ENCODE measurements at places on chromosomes 11 and 22.
A peak's percentile ranks its signal among the peaks of the same experiment; 100 is the strongest.

DNA sequence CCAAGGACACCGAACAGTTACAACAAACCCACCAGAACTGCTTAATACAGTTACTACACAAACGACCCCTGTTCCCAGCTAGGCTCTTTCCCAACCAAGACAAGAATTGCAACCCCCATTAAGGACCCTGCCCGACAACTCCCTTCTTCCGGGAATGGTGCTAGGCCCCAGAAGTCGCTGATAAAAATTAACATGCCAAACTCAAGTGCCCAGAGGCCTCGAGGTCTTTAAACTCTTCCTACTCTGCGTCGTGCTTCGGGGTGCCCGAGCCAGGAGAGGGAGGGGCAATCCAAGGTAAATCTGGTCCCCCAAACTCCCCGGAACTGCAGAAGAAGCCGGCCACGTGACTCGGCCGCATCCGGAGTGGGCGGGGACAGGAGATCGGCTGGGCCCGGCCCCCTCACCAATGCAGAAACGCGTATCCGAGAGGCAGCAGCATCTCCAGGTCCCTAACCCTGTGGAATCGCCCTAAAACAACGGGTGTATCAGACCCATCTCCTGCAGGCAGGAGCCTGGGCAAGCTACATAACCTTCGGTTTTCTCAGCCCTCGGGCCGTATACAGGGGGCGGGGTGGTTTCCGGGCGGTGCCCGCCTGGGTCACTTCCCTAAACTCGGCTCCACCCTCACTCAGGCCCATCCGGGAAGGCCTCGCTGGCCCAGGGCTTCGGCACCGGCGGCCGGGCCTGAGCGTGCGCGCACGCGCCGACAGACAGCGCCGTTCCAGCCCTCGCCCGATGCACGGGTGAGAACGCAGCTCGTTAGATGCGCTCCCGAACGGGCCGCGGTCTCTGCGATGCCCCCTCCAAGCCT, 1.1 kb downstream of the CFL1 start:
- DNase-seq, result peak; percentile 63

DNA sequence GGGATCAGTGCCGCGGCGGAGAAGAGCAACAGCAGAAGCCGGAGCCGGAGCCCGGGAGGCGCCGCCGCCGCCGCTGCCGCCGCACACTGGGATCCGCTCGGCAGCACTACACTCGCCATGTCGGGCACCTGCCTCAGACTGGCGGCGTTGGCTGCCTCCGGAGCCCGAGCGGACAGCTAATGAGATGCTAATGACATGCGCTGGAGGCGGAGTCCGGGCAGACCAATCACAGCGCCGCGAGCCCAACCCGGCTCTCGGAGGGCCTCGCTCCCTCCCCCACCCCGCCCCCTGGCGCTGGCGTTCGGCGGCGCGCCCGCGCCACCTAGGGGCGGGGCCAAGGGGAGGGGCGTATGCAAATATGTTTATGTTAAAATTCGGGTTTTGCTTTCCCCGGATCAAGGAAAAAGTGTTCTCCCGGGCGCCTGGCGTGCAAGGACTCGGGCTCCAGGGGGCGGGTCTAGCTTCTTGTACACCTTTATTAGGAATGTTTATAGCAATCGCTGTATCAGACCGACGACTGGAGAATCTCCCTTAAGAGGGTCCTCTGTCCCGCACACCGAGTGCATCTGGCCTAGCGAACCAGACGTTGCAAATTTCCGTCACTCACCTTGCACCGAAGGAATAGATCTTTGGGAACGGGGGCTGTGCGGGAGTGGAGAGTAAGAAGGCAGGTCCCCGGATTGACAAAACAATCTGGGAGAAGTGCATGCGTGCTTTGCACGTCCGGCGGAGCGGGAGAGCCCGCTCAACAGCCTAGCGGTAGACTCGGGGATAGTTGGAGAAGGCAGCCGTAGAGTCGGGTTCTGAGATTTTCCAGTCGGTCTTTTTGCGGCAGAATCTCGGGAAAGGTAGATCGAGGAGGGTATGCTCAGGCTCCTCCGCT, at the start of gene CADM1:
TSS of gene CADM1 (minus strand) at position 140 of the 883 bp plus-strand sequence.
- peak; percentile 51 for DNase-seq

- DNase-seq, result no peak
Measured at GRCh38 chr22:45650721-45651120, 20.9 kb upstream of the ATXN10 start.

DNA sequence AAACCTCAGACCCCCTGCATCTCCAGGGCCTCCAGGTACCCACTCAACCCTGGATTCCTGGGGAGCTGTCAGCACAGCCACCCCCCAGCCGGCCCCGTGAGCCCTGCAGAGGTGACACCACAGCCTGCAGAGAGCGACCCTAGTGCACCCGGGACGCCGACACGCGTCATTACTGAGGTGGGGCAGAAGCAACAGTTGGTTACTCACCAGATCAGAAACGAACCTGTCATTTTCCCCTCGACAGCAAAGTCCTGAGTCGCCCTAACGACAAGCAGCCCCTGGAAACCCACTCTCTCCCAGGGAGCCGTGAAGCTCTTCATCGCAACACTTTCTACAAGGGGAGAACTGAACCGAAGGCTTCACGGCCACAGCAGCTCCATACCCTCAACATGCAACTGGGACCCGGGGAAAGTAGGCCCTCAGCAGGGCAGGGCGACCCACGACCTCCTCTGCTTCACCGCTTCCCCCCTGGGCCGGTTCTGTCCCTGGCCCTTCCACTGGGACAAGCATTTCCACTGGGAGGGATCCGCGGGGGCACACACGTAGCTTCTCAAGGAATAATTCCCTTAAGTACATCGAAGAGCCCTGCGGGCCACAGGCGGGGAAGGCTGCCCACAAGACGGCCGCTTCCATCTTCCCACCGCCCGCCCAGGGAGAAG, 1.6 kb downstream of the BRD1 start:
- no peak for DNase-seq

DNA sequence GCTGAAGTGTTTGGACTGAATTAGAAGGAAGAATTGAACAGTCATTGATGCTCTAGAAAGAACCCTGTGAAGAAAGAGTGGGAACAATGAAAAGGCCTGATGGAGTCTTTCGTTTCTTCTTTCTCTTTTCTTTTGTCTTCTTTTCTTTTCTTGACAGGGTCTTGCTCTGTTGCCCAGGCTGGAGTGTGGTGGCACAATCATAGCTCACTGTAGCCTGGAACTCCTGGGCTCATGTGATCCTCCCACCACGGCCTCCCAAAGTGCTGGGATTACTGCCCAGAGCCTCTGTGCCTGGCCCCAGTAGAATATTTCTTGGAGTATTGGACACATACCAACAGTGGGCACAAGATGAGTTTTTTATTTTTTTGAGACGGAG, 1.1 kb downstream of the FEN1 start:
- DNase-seq, result no peak

DNA sequence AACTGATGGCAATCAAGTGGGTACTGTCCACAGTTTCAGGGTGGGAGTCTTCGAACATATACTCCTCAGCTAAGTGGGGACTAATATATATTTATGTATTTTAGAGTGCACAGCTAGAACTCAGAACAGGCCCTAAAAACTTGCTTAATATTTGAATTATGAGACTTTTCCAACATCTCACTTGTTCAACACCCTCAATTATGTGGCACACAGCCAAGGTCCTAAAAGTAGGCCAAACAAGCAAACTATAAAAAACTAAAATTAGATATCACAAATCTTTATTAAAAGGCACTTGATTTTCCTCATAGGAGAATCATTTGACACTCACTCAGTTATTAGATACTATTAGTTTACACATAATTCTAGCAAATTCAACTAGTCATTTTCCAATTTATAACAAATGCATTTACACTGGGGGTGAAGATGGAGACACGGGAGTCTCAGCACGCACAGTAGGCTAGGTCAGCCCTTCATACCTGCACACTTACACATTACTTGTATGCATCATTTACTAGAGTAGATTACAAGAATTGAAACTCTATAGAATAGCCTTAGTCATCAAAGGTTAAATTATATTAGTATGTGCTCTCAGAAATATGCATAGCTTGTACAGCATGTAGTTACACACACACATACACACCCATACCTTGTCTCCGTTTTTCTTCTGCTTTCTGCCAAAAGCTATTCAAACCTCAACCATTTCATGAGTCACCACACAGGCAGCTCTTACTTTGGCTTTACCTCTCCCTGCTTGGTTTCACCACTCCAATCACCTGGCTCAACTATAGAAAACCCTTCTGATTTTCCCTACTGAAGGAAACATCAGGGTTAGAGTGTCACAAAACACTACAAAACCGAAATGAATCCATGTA, 171.5 kb downstream of the SBF2 start:
- no peak for DNase-seq

DNA sequence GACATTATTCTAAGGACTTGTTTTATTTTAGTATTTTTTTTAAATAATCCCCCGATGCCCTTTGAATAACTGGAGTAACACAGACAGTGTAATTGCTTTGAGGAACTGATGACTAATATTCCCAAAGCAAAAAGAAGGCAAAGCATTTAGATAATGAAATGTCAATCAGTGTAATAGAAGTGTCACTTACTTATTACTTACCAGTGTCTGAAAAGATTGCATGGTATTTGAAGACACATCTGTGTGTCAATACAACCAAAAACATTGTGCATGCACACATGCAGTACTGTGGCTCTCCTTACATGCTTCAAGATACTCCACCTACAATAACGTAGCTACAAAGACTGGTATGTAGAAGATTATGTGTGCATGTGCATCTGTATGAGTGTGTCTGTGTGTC, 264.0 kb upstream of the ANO5 start:
- no peak for DNase-seq

GRCh38 chr11:134584706-134585445, 172.8 kb upstream of the B3GAT1 start:
- DNase-seq, result no peak

- DNase-seq, result no peak
Measured at GRCh38 chr22:28514321-28514821, 165.3 kb downstream of the TTC28 start.

- DNase-seq, result no peak
Measured at GRCh38 chr11:76625472-76626186, 44.9 kb downstream of the LRRC32 start.

- DNase-seq, result no peak
Measured at GRCh38 chr11:95720195-95720594, 69.4 kb downstream of the FAM76B start.

DNA sequence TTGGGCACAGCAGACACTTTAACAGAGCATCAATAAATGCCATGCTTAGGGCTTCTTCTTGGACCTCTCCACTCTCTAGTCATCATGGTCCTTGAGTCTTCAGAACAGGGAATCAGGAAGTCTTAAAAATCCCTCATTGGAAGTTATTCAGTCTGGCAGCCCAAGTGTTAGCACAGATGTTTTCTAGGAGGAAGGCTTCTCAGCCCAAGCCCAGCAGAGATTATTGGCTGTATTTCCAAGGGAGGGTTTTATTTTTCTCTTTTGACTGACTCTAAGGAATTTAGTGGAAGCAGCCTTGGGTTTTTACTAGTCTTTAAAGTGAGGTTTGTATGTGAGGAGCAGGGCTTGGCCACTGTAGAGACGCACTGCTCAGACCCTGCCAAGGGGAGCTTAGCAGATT, 41.9 kb downstream of the CEP164 start:
- no peak for DNase-seq

DNA sequence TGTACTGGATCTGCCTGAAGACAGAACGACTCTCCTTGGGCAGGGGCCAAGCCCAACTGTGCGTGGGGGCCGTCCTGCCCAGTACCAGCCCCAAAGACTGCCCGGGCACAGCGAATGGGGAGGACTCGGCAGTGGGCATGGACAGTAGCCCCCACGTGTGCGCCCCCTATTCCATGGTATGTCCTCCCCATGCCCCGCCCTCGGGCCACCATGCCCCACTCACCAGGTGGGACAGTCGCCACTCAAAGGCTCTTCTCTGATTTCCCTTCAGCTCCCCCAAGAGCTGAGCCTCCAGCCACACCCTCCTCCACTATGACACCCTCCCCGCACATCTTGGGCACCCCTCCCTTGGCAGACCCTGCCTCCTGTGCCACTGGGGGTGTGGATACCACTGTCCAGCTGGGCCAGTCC, 43.5 kb downstream of the GNB1L start:
- no peak for DNase-seq

DNA sequence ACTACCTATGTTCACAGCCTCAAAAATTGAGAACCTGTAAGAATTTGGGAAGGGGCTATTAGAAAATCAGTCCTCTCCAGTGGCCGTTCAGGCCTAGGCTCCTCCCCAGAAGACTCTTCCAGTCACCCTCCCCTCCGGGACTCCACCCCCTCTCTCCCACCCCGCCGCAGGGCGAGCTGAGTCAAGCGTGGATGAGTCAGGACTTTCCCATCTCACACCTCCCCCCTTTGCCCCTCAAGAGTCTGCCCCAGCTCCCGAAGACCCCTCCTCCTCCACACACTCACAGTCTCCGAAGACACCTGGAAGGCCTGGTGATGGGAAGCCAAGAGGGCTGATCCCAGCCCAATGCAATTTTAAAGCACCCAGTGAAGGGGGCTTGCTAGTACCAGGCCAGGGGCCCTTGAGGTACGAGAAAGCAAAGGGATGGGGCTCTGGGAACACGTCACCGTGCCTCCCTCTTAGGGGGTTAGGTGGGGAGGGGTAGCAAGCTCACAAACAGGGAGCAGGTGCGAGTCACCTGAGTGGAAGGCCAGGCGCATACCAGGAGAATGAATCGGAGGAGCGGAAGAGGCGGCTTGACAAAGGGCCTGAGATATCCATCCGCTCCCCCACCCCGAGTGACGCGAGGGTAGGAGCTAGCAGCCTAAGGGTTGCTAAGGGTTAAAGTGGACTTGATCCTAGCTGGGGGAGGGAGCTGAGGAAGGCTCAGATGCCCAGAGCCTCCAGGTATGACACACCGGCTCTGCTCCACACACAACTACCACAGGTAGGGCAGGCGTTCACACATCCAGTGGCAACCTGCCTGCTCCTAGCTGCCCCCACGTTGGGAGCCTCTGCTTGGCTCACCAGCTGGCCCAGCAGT, 13.6 kb downstream of the BCL9L start:
- no peak for DNase-seq

DNA sequence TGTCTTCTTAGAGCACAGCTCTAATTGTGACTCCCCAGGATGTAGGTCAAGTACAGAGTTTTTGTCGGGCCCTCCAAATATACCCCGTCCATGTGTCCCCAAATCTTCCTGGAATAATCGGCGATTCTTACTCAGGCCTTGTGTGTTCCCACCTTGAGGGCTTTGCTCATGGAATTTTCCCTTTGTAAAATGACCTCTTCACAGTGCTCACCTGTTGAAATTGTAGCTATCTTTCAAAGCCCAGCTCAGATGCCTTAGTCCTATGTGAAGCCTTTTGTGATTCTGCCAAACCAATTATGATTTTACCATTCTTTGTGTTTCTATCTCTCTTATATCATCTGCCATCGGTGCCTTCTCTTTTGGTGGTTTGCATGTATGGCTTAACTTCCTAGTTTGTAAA, 30.1 kb upstream of the RAG2 start:
- DNase-seq, result no peak

DNA sequence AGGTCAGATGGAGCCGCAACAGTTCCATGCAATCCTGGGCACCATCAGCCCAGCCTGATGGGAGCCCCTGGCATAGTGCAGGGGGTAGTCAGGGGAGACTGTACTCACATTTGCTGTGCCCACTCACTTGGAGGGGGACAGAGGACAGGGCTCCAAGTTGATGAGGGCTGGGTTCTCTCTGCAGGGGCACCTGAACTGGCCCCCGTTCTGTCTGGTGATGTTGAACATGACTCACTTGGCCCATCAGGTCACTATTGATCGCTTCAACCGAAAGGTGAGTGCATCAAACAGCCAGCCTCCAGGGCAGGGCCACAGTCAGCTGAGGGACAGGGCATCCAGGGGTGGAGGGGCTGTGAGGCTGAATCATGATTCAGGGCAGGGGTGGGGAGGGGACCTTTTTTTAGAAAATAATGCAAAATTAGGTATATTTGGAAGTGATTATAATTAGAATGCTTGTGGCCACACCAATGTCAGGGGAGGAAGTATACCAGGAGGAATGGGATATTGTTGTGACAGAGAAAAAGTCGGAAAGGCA, 66.4 kb downstream of the OTOG start:
- DNase-seq, result no peak
